ENCODE measurements at places on chromosomes 2 and 18. TPM values are rescaled to one million over a fixed set of nuclear protein-coding genes. Genes with fewer than 3 reads are reported as not detected.

DNA sequence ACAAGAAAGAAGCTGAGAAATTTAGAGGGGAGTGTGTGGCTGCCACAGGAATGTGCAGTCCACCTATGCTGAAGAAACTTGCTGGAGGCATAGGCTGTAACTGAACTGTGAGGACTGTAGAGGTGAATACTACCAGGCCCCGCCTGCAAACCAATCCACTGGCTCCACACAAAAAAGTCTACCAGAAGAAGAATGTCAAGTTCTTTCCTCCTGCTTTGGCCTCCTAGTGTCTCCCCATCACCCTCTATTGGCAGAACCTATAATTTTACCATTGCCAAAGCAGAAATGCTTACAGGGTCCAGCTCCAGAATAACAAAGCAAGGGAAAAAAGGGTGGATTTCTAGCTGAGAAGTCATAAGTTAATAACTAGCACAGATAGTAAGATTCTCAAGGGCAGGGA is 5.9 kb upstream of the ATP5MC3 start:
- H3K27me3 ChIP-seq = no peaks in the 10 kb centered on the region
- DNase-seq = no peak
- no peaks in the 10 kb centered on the region for H3K36me3 ChIP-seq
- no peak overlapping the region for H3K4me3 ChIP-seq

DNA sequence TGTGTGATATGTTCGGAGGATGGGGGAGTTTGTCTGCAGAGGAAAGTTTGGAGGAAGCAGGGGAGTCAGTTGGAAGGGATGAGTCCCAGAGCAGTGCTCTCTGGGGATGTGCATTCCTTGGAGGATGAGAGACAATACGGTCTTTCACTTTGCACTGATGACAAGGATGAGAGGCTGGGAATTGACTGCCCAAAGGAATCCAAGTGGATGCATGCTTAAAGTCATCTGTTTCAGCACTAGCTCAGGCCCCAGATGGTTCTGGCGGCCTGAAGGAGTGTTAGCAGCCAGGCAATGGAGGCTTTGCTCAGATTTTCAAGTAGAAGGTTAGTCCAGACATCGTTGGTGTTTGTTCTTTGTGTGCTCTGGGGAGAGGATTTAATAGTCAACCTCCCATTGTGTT is 100.2 kb downstream of the CRIM1 start:
- H3K27me3 ChIP-seq = no peaks in the 10 kb centered on the region
- peak overlapping the region; percentile 96 for H3K27ac ChIP-seq
- peaks cover 97% of the 10 kb centered on the region for H3K4me1 ChIP-seq

CTNNA2 gene
- 0.29 TPM for total RNA-seq

GRCh38 chr2:39511605-39512433 is 74.7 kb upstream of the MAP4K3 start:
- no peak overlapping the region for H3K27ac ChIP-seq
- H3K4me3 ChIP-seq = no peak overlapping the region
- no peaks in the 10 kb centered on the region for H3K27me3 ChIP-seq
- DNase-seq = no peak
- peaks cover 42% of the 10 kb centered on the region for H3K4me1 ChIP-seq

DNA sequence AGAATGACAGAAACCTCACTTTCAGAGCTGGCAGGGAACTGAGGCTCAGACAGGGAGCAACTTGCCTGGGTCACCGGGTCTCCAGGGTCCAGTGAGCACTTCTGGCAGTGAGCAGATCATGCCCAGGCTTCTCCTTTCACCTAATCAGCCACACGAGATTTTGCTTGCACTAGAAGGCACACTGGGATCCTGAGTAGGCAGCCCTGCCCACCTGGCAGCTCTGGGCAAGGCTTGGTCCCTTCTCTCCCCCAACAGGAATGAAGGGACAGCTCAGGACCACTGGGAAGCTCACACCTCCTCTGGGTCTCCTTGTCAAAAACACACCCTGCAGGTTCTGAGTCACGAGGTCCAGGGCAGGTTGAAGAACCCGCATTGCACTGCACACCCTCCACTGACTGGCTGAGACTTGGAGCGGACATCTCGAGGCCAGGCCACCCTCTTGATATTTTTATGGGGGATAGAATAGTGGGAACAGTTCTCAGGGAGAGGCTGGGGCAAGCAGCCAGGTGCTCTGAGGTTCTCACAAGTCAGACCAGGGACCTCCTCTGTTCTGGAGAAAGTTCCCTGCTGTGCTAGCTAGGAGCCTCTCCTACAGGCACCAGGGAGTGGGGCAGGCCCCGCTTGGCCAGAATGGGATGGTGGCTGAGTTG is 5.7 kb downstream of the MAL start:
- H3K27ac ChIP-seq = no peak overlapping the region
- H3K36me3 ChIP-seq = no peaks in the 10 kb centered on the region
- peaks cover 40% of the 10 kb centered on the region for H3K27me3 ChIP-seq
- no peaks in the 10 kb centered on the region for H3K4me1 ChIP-seq

PKDCC gene
- 4.0 TPM for total RNA-seq

GRCh38 chr18:31498574-31499524 is 872 bp downstream of the DSG2 start:
- peak; percentile 73 for DNase-seq
- H3K4me1 ChIP-seq = peaks cover 2% of the 10 kb centered on the region
- H3K36me3 ChIP-seq = no peaks in the 10 kb centered on the region
- H3K27me3 ChIP-seq = peaks cover 21% of the 10 kb centered on the region
- H3K27ac ChIP-seq = no peak overlapping the region
- peak overlapping the region; percentile 71 for H3K4me3 ChIP-seq

RAX gene
- not detected for total RNA-seq

GRCh38 chr18:13531681-13532325 is 194.6 kb downstream of the FAM210A start:
- H3K4me1 ChIP-seq = no peaks in the 10 kb centered on the region
- peaks cover 10% of the 10 kb centered on the region for H3K27me3 ChIP-seq
- no peak overlapping the region for H3K4me3 ChIP-seq

FHL2 gene
- total RNA-seq = 568 TPM

- no peak for DNase-seq
- no peak overlapping the region for H3K4me3 ChIP-seq
- H3K27me3 ChIP-seq = no peaks in the 10 kb centered on the region
- H3K36me3 ChIP-seq = no peaks in the 10 kb centered on the region
- peak overlapping the region; percentile 54 for H3K27ac ChIP-seq
- peaks cover 39% of the 10 kb centered on the region for H3K4me1 ChIP-seq
Observed at GRCh38 chr2:226893216-226893615, 57.4 kb downstream of the RHBDD1 start.

GRCh38 chr18:73479477-73479876 is 611.7 kb upstream of the NETO1 start:
- no peaks in the 10 kb centered on the region for H3K36me3 ChIP-seq
- H3K27me3 ChIP-seq = no peaks in the 10 kb centered on the region
- no peak overlapping the region for H3K27ac ChIP-seq
- H3K4me3 ChIP-seq = no peak overlapping the region
- no peaks in the 10 kb centered on the region for H3K4me1 ChIP-seq

- no peaks in the 10 kb centered on the region for H3K27me3 ChIP-seq
- H3K27ac ChIP-seq = no peak overlapping the region
Observed at GRCh38 chr18:77305676-77306075, 56.0 kb downstream of the GALR1 start.

EPB41L5 gene
- total RNA-seq = 11.2 TPM

- no peak for DNase-seq
- peaks cover 24% of the 10 kb centered on the region for H3K4me1 ChIP-seq
- no peaks in the 10 kb centered on the region for H3K27me3 ChIP-seq
Observed at GRCh38 chr2:26754972-26755670, 9.0 kb upstream of the SLC35F6 start.

SERPINB13 gene
- not detected for total RNA-seq

FN1 gene
- 18,025 TPM for total RNA-seq

DNA sequence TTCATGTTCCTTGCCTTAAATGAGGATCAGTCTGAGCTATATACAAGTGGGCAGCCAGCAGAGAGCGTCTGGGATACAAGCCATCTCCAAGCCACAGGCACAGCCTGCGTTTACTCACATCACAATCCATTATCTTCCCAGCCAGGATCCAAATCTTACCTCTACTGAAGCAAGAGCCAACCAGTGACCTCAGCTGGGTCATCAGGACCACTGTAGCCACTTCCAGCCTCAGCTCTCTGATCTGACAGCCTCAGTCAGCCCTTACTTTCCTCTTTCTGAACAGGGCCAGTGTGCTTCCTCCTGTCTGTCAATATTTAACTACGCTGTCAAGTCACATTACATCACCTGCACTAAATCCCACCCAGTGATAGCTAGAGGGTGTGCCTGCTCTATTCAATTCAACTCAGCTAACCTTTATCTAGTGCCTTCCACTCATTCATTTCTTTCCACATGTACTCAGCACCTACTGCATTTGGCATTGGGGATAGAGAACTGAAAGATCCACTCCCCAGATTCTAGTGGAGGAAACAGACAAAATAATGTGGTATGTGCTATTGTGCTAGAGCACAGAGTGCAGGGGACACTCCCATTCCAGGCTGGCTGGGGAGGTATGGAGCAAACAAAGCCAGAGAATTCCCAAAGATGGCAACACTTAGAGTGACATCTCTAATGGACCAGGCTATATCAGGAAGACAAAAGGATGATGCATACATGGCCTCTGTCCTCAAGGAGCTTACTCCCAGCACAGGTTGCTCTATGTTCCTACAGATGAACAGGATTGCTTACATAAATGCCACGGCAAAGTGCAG is 146.5 kb downstream of the NCKAP5 start:
- no peak overlapping the region for H3K27ac ChIP-seq
- H3K4me1 ChIP-seq = peaks cover 6% of the 10 kb centered on the region
- H3K36me3 ChIP-seq = no peaks in the 10 kb centered on the region
- DNase-seq = no peak
- H3K27me3 ChIP-seq = no peaks in the 10 kb centered on the region

All from osteoblast (primary cell).